Caco-2 (cell line): ENCODE measurements at places on chromosomes 1 and 21. TPM values are rescaled to one million over a fixed set of nuclear protein-coding genes. Genes with fewer than 3 reads are reported as not detected.

SV2A gene
- 4.7 TPM in 2 replicates for total RNA-seq

CATSPER4 gene
- total RNA-seq = 0.20 TPM in 1 of 2 replicates, not detected in the other

- peaks cover 38% of the 10 kb centered on the region for H3K4me1 ChIP-seq
- DNase-seq = no peak
- peak overlapping the region; percentile 25 for H3K27ac ChIP-seq
- no peaks in the 10 kb centered on the region for H3K27me3 ChIP-seq
These were observed 154.0 kb downstream of the TGFB2 start for GRCh38 chr1:218499011-218499691.

S100A5 gene
- not detected in 2 replicates for total RNA-seq

GRCh38 chr21:31659286-31659535 is 282 bp upstream of the SOD1 start:
- no peaks in the 10 kb centered on the region for H3K4me1 ChIP-seq
- peak overlapping the region; percentile 97 for H3K4me3 ChIP-seq
- H3K36me3 ChIP-seq = no peaks in the 10 kb centered on the region

DNA sequence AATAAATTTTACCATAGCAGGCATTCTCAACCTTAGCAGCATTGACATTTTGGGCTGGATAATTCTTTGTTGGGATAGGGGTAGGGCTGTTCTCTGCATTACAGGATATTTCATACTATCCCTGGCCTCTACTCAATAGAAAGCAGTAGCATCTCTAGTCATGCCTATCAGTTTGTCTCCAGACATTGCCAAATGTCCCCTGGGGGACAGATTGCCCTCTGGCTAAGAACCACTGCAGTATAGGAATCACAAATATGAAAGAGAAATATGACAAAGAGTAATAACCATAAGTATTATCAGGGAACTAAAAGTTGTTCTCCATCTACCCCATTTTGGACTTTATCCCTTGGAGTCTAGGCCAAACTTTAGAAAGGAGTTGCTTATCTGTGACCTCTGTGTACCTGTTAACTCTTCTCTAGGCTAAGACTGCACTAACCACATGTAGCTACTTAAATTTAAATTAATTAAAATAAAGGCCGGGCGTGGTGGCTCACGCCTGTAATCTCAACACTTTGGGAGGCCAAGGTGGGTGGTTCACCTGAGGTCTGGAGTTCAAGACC is 76.1 kb downstream of the AGO3 start:
- H3K27me3 ChIP-seq = no peaks in the 10 kb centered on the region
- H3K4me3 ChIP-seq = no peak overlapping the region
- H3K36me3 ChIP-seq = no peaks in the 10 kb centered on the region
- H3K4me1 ChIP-seq = no peaks in the 10 kb centered on the region
- no peak for DNase-seq

SLAMF7 gene
- not detected in 2 replicates for total RNA-seq

DNA sequence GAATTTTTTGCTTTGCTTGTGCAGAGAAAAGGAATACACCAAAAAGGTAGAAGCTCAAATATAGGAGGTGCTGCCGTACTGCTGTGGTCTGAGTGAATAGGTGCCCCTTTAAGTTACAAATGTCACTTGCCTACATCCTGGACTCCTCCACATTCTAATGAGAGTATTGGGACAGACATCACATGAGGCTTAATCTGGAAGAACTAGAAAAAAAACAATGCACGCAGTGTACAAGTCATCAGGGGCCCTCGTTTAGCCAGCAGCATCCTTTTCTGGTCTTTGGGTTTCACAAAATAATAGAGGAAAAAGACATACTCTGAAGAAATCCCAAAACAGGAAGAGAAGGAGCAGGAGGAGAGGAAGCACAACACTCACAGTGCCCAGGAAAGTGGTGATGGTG is 89.3 kb downstream of the SLC44A5 start:
- no peaks in the 10 kb centered on the region for H3K4me1 ChIP-seq
- no peaks in the 10 kb centered on the region for H3K27me3 ChIP-seq
- H3K4me3 ChIP-seq = no peak overlapping the region
- H3K27ac ChIP-seq = no peak overlapping the region

- no peaks in the 10 kb centered on the region for H3K36me3 ChIP-seq
- peak; percentile 40 for DNase-seq
- no peaks in the 10 kb centered on the region for H3K27me3 ChIP-seq
- H3K27ac ChIP-seq = no peak overlapping the region
- H3K4me1 ChIP-seq = peaks cover 8% of the 10 kb centered on the region
These were observed 13.9 kb upstream of the LAX1 start for GRCh38 chr1:203751051-203751450.

GRCh38 chr1:40625476-40626382 is 39.8 kb downstream of the RIMS3 start:
- no peak overlapping the region for H3K27ac ChIP-seq
- no peaks in the 10 kb centered on the region for H3K27me3 ChIP-seq
- no peaks in the 10 kb centered on the region for H3K4me1 ChIP-seq
- H3K36me3 ChIP-seq = no peaks in the 10 kb centered on the region
- DNase-seq = no peak

DNA sequence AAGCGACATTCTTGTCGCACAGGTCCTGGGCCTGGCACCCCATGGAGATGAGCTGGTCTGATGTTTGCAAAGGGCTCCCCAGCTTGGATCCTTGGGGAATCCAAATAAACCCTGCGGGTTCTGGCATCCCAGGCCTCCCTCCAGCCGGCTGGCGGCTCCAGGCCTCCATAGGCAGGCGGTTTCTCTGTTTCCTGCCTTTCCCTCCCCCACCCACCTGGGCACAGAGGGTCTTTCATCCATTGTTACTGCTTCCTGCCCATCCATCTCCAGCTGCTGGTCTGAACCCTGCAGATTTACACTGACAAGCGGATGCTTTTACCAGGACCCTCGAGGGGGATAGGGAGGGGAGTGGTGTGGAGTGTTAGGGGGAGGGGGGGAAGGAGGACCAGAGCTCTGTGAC is 39.1 kb upstream of the ID3 start:
- peaks cover 4% of the 10 kb centered on the region; the same call in 1 of the 2 replicates for H3K4me1 ChIP-seq
- no peaks in the 10 kb centered on the region for H3K36me3 ChIP-seq
- H3K27ac ChIP-seq = no peak overlapping the region
- no peak overlapping the region for H3K4me3 ChIP-seq
- DNase-seq = no peak

- no peaks in the 10 kb centered on the region for H3K36me3 ChIP-seq
- no peak for DNase-seq
- H3K27me3 ChIP-seq = no peaks in the 10 kb centered on the region
- no peaks in the 10 kb centered on the region for H3K4me1 ChIP-seq
These were observed 7.5 kb downstream of the XKR8 start for GRCh38 chr1:27967106-27967883.

ALX3 gene
- not detected in 2 replicates for total RNA-seq

DNA sequence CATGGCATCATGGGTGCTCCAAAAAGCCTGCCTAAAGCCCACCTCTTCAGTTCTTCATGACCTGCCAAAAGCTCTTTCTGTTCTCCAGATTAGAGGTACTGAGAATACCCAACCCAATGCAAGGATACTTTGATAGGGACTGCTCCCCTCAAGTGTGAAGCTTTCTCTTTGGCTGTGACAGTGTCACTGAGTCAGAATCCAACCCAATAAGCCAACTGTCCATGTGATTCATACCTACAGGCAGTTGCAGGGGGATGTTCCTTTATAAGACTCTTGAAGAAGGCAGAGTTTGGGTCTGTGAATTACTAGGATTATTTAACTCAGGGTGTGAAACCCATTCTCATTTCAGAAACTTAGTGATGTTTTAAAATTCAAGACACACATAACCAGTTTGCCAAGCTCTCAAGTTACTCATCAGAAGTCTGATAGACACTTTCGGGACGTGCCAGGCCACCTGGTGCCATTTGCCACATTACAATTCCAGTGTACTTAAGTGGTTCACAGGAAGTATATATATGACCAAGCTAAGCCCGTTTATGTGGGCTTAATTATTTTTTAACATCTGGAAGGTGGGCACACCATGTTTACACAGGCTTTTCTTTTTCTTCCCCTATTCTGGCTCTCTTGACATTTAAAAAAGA is 265.8 kb downstream of the NFIA start:
- DNase-seq = no peak
- H3K27ac ChIP-seq = no peak overlapping the region
- H3K36me3 ChIP-seq = no peaks in the 10 kb centered on the region
- H3K4me1 ChIP-seq = no peaks in the 10 kb centered on the region
